Activated CD4-positive, alpha-beta T cell treated with anti-CD3 and anti-CD28 coated beads, Interleukin-2, amount 50 U/mL, for 48 hours (primary cell): ENCODE measurements at places on chromosomes 6 and 20.

DNA sequence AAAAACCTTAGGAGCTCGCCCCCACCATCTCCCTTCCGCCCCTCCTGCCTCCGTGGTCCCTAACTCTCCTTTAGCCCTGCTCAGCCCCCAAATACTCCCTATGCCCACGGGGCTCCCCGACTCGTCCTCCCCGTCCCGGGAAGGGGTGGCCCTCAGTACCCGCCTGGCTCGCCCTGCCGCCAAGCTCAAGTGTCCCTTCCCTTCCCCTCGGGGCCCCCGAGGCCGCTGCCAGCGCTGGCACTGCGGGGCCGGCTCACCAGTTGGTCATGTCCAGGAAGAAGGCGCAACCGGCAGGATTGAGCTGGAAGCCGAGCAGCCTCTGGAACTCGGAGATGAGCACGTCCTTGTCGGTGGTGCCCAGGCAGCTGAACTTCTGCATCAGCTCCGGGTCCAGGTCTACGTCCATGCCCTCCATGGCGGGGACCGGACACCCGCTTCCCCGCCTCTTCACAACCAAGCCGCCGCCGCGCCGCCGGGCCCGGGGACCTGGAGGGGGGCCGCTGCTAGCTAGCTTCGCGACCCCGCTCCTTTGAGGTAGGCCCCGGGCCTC lies 303 bp downstream of the ILRUN start:
- no peak for DNase-seq

DNA sequence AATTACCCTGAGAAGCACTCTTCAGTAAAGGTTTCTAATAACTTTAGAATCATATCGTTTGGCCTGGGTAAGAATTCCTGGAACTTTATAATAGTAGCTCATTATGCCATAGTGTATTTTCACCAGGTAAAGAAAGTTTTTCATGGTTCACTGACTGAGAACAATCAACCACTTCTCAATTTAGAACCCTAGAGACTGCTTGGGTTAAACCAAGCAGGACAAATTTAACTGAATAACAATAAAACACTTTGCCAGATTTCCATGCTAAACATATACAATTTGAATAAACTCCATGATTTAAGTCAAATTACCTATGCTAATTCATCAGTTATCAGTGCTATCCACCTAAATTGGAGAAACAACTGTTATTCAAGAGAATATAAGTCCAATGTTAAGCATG lies 99.4 kb downstream of the PLG start:
- DNase-seq: no peak

DNA sequence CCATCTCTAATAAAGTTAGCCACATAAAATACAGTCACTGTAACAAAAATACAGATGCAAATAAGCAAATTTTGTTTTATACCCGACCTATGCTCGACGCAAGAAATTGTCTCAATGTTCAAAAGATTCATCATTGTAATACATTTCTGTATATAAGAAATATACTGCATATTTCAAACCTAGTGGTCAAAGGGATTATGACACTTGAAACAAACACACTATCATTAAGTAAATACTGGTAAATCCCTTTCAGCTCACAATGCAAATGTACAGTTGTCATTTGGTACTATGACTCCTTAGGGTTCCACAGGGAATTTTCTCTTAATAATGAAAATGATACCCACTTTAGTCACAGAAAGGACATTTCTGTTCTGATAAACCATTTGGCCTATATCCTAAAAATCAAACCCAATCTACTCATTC lies 2.2 kb downstream of the HIVEP2 start:
- DNase-seq: no peak

- no peak for DNase-seq
These were observed 8.9 kb downstream of the TIAM2 start for GRCh38 chr6:155004017-155004416.

DNA sequence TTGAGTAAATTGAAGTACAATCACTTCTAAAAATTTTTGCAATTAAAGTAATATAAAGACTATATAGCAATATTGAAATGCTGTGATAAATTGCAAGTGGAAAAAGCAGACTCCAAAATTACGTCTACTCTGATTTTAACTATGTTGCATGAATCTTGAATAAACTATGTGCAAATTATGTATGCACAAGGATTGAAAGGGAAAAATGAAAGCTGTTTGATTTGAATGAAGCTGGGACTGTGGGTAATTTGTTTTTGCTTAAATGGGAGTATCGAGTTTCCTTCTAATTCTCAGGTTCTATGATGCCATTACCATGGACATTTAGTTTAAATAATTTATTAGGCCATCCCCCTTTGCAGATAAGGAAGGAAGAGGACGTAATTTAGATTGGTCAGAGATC lies 198.7 kb upstream of the MYLIP start:
- DNase-seq: no peak

DNA sequence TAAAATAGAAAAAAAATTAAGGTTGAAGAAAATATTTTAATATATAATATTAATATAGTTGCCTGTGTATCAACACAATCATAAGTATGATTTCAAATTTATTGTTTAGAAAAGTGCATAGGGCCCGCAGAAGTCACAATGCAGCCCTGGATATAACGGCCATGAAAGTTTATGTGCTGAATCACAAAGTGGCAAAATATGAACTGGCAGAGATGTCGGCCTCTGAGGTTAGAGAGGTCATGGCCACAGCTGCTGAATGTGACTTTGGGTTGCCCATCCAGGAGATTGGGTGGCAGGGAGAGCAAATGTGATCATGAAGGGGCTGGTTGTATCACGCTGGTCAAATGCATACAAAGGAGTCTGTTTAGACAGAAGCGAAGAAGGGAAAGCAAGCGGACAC lies 35.7 kb downstream of the COL11A2 start:
- DNase-seq: no peak

DNA sequence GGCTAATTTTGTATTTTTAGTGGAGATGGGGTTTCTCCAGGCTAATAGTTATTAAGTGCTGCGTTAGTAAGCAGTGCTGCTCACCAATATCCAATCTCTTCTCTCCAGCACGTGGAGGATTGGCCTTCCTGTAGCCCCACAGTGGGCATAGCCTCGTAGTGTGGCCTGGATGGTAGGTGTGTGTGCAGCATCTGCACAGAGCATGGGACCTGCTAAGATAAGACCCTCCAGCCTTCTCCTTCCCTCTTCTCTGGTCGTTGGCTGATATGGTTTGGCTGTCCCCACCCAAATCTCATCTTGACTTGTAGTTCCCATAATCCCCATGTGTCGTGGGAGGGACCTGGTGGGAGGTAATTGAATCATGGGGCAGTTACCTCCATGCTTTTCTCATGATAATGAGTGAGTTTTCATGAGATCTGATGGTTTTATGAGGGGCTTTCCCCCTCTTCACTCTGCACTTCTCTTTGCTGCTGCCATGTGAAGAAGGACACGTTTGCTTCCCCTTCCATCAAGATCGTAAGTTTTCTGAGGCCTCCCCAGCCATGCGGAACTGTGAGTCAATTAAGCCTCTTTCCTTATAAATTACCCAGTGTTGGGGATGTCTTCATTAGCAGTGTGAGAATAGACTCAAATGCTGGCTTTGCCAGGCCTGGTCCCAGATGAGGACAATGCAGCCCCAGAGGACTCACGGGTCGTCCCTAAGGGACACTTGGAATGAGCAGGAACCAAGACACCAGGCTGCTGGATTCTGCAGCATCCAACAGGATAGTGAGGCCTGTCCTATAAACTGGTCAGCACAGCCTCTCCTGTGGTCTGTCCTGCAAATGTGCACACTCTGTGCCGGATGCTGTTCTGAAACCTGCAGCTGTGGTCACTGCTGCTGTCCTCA lies 63.4 kb upstream of the AFDN start:
- no peak for DNase-seq

DNA sequence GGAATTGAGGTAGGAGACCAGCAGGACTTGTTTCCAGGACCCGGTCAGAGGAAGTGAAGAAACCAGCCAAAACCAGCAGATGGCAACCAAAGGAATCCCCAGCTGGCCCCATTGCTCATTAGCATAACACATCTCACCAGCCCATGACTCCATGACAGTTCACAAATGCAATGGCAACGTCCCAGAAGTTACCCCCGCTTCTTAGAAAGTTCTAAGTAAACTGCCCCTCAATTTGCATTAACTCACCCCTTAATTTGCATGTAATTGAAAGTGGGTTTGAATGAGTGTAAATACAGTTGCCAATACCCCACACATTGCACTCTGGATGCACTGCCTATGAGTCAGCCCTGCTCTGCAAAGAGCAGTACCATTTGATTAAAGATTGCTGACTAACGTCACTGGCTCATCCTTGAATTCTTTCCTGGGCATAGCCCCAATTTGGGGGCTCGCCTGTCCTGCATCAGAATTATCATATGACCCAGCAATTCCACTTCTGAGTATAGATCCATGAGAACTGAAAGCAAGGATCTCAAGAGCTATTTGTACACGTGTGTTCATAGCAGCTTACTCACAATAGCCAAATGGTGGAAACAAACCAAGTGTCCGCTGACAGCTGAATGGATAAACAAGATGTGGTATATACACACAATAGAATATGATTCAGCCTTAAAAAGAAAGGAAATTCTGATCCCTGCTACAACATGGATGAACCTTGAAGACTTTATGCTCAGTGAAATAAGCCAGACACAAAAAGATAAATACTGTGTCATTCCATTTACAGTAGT lies 36.4 kb downstream of the MYLK4 start:
- no peak for DNase-seq

GRCh38 chr20:50338479-50339391 lies 148.1 kb downstream of the CEBPB start:
- peak; percentile 82 for DNase-seq

DNA sequence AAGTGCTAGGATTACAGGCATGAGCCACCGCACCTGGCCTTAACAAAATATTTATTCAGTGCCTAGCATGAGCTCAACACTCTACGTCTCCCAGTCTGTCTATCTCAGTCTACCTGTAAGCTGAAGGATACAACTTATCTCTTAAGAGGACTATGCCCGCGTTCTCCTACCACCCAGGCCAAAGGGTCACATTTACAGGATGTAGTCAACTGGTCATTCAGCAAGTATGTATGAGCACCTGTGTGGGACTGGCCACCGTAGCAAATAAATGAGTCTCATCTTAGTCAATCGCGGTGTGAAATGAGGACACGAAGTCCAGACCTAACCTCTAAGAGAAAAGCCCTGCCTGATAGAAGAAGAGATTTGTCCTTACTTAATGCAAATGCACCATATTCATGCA lies 49.9 kb downstream of the MUC22 start:
- no peak for DNase-seq

DNA sequence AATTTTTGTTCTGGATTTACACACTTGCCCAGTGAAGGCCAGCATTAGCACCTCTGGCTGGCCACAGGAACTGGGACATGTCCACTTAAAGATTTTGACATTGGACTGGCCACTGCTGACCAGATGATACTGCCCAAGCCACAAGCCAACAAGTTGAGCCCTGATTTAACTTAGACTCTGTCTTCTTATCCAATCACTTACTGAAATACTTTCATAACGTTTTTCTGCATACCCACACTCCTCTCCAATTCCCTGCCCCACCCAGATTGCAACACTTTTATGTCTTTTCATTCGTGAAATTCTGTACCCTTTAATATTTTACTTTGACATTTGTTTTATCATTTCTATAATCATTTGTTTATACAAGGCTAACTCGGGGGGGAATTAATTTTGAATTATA lies 170.3 kb upstream of the TAB2 start:
- no peak for DNase-seq

DNA sequence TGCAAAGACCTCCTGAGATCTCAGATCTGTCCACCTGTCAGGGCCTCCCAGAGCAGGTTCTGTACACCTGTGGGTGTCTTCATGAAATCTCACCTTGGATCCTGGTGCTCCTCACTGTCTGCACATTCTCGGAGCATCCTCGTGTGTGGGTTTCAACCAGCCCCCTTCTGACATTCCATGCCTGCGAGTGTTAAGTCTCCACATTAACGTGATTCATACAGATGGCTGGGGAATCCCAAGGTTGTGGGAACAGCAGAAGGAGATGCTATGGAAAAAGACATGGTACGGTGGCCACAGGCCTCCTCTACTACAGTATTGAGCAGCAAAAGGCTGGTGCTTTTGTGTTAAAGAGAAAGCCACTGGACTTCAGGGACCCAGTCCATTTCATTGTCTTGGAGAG lies 556.5 kb downstream of the DHX35 start:
- no peak for DNase-seq

DNA sequence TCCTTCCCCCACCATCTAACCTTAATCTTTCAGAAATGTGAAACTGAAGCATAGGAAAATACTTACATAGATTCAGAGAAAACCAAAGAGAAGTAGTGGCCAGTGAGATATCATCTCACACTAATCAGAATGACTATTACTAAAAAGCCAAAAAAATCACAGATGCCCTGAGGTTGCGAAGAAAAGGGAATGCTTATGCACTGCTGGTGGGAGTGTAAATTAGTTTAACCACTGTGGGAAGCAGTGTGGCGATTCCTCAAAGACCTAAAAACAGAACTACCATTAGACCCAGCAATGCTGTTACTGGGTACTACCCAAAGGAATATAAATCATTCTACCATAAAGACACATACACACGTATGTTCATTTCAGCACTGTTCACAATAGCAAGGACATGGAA lies 9.2 kb upstream of the PREX1 start:
- no peak for DNase-seq

GRCh38 chr6:38352636-38353035 lies 287.1 kb downstream of the BTBD9 start:
- no peak for DNase-seq

DNA sequence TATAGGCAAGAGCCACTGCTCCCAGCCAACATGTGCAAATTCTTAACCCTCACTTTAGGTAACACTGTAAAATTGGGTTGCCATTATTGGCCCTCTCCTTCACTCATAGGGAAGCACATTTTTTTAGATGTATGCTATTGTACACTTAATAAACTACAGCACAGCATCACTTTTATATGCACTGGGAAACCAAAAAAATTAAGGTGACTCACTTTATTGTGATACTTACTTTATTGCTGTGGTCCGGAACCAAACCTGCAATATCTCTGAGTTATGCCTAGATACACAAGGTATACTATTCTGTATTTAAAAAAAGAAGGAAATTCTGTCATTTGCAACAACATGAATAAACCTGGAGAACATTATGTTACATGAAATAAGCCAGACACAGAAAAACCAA lies 40.5 kb downstream of the IPCEF1 start:
- DNase-seq: no peak

DNA sequence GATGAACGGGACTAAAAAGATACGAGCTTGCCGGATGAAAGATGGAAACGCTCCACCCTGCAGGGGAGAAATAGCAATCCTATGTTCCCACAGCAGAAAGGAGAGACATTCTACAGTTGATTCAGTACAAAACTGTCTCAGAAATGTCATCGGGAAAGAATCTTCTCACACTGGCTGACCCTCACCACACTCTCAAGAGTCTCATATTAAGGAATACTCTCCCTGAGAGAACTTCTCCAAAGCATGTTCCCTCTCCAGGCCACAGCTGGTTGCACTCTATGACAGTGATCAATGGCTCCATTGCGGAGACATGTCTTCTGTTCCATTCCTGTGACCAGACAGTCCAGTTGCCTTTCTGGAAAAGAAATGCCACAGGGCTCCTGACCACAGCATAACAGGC lies 758.0 kb upstream of the CHD6 start:
- no peak for DNase-seq

- DNase-seq: no peak
These were observed 667.6 kb downstream of the TENT5A start for GRCh38 chr6:81084776-81085430.
